ENCODE measurements at places on chromosomes 5 and 9. TPM values are rescaled to one million over a fixed set of nuclear protein-coding genes. Genes with fewer than 3 reads are reported as not detected.

Gene NEUROG1
- not detected for total RNA-seq

- no peak for DNase-seq
Observed at GRCh38 chr9:89079391-89079790, 88.1 kb downstream of the S1PR3 start.

GRCh38 chr9:72440378-72440777, 75.4 kb upstream of the ZFAND5 start:
- DNase-seq, result no peak

DNA sequence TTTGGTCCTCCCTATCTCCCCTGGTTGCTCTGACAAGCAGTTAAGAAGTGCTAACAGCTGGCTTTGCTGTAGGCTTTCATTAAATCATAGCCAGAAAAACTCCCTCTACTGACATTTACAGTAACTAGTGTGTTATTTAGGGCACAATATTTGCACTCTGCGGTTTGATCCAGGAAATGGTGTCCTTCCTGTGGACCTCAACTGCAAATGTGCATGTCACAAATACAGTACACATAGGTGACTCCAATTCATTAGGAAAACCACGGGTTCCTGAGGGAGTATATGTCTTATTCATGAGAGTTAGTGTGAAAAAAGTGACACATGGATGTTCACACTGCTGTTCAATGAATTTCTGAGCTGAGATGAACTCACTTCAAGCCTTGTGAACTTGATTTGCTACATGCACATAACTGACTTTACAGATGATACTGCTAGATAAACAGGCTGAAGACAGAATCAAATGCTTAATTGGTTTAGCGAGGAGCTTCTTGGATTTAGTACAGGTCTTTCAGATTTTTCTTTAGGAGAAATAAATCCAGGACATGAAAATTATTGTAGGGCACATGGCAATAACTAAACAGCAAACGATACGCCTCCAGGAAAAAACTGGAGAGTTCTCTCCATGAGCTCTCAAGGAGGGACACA, 281.5 kb downstream of the EFNA5 start:
- no peak for DNase-seq

- DNase-seq, result no peak
Observed at GRCh38 chr5:2998106-2998505, 246.6 kb upstream of the IRX2 start.

GRCh38 chr9:7366121-7366520, 433.5 kb downstream of the DMAC1 start:
- no peak for DNase-seq

- no peak for DNase-seq
Observed at GRCh38 chr9:87464992-87465378, 32.7 kb upstream of the DAPK1 start.

DNA sequence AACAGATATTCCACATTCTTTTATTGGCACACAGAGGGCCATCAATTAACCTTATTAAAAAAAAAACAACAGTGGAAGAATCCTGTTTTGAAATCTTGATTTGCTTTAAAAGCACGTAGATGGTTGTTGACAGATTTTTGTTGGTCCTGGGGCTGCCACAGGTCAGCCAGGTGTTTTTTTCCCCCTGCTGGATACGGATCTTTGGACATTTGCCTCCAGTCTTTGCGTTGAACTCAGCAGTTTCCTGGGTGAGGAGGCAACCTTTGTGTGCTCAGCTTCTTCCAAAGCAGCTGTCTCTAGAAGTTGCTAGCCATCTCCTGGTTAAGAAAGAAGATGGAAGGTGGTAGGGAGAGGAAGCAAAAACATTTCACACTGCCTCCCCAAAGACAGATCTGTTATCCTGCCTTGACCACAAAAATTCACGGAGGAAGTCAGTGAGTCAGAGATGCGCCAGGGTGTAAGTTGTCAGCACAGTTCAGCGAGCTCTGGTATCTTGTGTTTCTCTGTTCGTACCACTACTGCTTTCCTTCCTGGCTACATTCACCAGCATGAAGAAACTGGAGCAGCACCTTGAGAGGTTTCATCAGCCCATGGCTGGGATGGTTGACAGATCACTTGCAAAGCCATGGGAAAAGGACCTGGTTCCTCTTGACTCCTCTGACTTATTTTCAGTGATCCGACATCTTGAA, 207.3 kb downstream of the ARHGAP26 start:
- DNase-seq, result no peak

DNA sequence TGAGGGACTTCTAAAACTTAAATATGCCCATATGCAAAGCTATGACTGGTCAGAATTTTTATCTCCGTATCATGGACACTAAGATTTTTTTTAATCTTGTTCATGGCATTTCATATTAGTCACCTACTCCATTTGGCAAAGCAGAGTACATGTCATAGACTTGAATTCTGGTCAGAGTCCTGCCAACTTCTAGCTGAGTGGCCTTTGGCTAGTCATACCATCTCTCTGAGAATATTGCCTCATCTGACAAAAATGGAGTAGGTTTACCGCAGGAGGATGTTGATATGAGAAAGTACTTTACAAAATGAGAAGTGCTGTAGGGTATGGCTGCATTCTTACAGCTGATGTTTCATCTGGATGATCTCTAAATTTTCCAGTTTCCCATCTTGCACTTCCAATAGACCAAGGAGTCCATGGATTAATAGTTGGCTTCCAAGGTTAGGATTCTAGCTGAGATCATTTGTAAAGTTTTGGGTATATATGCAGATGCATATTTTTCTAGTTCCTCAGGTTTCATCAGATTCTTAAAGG, 150.8 kb upstream of the NR3C1 start:
- DNase-seq, result no peak

- DNase-seq, result no peak
Observed at GRCh38 chr9:34206561-34206960, 27.7 kb downstream of the UBAP1 start.

Measured in ureter (tissue), 1 donor.